ENCODE measurements at places on chromosomes 11 and 22.

- no peak for DNase-seq
Observed at GRCh38 chr11:19774329-19774728, 61.7 kb downstream of the NAV2 start.

DNA sequence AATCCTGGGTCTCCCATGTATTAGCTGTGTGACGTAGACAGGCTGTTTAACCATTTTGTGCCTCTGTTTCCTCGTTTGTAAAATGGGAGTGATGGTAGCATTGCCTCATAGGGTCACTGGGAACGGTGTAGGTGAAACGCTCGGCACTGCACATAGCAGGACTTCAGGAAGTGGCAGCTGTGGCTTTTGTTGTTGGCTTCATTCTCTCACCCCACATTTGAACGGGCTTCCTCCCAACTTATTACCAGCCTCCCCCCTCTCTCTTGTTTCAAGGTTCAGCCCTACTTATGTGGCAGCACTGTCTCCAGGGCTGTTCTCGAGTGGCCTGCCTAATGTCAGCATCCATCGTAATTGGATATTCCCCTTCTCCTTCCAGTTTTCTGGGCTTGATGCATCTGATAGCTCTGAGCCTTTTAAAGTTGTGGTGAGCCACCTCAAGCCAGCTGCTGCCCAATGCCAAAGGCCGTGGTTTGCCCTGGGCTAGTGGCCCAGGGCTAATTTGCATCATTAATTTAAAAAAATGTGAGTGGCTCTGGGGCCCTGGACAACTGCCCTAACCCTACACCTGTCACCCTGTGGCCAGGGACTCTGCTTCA lies 217.8 kb upstream of the TBCEL start:
- DNase-seq, result no peak

- peak; percentile 20 for DNase-seq
Observed at GRCh38 chr11:123690485-123690884, 36.1 kb upstream of the SCN3B start.

- DNase-seq, result no peak
Observed at GRCh38 chr22:49689255-49689770, 138.4 kb downstream of the BRD1 start.
